ENCODE measurements at places on chromosomes 7 and 10. TPM values are rescaled to one million over a fixed set of nuclear protein-coding genes. Genes with fewer than 3 reads are reported as not detected.

DNA sequence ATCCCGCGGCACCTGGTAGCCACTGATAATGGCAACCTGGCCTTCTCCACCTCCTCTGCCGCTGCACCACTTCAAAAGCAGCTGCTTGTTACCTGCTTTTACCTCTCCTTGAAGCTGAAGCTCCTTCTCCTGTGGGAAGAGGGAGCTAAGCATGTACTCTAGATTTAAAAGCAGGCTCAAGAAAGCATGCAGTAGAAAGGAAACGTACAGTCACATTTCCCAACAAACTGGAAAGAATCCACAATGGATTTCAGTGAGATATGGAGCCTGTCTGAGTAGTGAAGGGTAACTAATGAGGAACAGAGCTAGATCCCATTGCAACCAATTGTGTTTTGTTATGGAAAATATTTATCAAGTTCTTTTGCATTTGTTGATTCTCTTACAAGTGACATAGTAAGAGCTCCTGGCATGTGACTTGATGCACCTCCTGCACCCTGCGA, 457.4 kb upstream of the GALNT17 start:
- no peak for DNase-seq

- DNase-seq, result no peak
Measured at GRCh38 chr10:85638797-85639196, 727.8 kb downstream of the GRID1 start.

OR13A1 gene
- not detected for total RNA-seq

SFXN4 gene
- total RNA-seq, result 13.5 TPM

GPER1 gene
- 11.1 TPM for total RNA-seq

GRCh38 chr7:106982415-106982814, 62.1 kb upstream of the PRKAR2B start:
- DNase-seq, result no peak

DNA sequence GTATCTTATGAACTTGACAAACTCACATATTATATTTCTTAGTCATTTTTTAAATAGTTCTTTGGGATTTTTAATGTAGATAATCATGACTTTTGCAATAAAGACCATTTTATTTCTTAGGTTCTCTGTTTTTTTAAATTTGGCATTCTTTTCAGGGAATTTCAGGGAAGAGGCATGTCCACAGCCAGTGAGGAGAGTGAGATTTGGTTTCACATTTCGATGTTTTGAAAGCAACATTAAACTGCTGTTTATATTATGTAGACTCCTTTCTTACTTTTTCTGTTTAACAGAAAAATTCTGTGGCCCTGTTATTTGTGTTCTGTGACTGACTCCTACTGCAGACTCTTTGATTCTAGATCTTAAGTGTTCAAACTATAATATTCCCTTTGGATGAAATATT, 153.7 kb downstream of the FAM107B start:
- no peak for DNase-seq

- DNase-seq, result no peak
Measured at GRCh38 chr7:32921896-32922295, 30.3 kb upstream of the KBTBD2 start.

- DNase-seq, result no peak
Measured at GRCh38 chr7:84714765-84715164, 472.1 kb downstream of the SEMA3D start.

GRCh38 chr7:25437308-25437707, 209.0 kb upstream of the NPVF start:
- no peak for DNase-seq

DNA sequence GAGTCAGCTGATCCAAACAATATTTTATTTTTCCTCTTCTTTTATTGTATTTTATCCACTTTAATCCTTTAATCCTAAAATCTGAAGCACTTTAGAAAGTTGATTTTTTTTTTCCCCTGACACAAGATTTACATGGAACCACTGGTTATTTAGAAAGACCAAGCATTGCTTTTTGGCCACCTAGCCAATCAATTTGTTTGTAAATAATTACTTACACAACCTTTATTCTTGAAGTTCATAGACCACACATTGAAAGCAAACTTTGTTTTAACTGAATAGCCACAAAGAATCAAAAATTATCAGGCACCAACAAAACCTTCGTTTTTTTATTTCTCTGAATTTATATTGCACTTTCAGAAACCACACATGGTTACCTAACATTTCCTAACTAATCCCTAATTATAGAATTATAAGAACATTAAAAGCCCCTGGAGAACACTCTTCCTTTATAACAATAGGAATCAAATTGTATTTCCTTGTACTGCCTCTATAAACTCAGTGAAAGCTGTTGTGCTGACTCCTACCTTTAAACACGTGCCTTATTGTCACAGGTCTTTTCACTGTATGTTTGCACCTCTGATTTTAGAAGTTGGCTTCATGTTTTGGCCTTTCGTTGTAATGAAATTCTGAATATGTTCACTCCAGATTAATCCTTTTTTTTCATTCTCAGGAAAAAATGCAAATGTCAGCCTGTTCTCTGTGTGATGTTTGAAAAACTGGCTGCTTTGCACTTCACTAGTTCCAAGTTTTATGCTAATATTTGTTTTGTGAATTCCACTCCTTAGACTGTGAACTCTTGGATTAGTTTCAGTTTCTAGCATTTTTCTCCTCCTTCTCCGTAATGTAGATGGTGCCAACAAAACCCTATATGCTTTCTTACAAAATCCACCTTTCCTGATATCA, 1511.9 kb downstream of the REEP3 start:
- DNase-seq, result no peak

- no peak for DNase-seq
Measured at GRCh38 chr7:33764752-33765451, 140.4 kb upstream of the BMPER start.

DNA sequence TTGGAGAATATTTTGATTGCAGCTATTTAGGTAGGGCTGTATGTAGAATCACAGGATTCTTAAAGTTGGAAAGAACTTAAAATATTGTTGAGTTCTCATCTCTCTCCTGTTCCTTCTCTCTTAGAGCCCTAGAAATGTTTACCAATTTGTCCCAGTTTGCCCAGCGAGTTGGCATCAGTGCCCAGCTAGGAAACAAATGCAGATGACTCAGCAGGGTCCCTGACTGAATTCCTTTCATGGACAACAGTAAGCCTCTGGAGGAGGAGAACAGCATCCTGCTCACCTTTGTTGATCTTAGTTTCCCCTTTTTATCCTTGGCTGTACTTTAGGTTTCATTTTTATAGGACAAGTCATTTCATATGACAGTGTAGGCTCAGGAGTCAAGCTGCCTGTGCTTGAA, 89.3 kb downstream of the SEC23IP start:
- no peak for DNase-seq

- no peak for DNase-seq
Measured at GRCh38 chr10:34506786-34507185, 308.3 kb downstream of the PARD3 start.

TAS2R5 gene
- 6.2 TPM for total RNA-seq

- no peak for DNase-seq
Measured at GRCh38 chr7:72444026-72444776, 32.1 kb upstream of the CALN1 start.

TSPAN33 gene
- total RNA-seq, result 11.8 TPM

DNA sequence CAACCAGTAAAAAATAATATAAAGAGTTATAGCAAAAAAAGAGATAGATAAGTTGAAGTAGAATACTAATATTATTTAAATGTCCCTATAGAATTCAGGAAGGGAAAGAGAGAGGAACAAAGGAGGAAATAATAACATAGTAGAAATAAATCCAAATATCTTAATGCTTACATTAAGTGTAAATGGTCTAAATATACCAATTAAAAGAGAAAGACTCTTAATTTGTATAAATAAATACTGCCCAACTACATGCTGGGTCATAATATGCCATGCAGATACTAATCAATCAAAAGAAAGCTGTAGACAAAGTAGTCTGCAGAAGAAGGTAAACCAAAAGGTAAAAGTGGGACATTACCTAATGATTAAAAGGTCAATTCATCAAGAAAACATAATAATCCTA, 43.3 kb upstream of the VIPR2 start:
- DNase-seq, result no peak

GRCh38 chr7:14449291-14449690, 453.3 kb downstream of the DGKB start:
- DNase-seq, result no peak

DNA sequence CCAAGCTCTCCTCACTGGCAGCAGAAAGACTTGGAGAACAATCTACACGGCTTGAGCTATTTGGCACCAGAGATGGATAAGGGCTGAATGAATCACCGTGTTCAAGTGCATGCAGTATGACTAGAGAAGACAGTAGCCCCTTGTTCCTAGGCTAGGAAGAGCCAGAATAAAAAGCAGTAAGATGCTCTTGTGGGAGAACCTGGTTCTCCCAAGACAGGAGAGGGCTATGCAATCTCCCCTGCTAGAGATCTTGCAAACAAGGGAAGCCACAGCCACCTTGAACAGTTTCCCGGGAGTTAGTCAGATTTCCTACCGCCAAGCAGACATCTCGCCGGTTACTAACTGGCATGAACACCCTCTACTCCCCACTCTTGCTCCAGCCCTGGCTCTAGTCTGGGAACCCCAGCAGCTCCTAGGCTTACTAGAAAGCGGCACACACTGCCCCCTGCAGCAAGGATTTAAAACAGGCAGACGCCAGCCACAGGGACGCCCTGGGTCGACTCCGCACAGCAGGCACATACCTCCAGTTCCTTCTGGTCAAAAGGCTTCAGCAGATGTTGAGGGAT, 107.3 kb downstream of the SMURF1 start:
- no peak for DNase-seq

All from sciatic nerve (tissue), 2 donors.